Stimulated activated naive B cell treated with anti-CD40 and anti-IgM and Interleukin-4, amounts not matched to agents 10 μg/mL and 1 μg/mL and 100 μg/mL, for 72 hours (primary cell): ENCODE measurements at places on chromosomes 1 and 21.

- DNase-seq, result no peak
Observed at GRCh38 chr1:92380867-92381266, 82.0 kb downstream of the RPAP2 start.

DNA sequence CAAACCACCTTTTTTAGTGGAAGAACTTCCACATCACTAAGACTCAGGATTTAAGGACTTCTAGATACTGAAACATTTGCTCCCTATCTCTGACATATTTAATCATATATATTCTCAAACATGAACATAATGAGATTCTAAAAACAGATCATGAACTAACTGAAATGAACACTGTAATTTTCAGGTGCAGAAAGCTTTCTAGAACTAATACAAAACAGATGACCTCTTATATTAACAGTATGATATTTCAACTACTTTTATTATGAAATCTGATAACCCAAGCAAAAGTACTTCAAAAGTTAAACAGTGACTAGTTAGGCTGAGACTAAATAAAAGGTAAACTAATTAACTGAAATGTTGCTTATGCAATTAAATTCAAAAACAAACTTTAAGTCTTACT, 157.5 kb downstream of the COP1 start:
- DNase-seq, result no peak

GRCh38 chr1:82542766-82543165, 742.0 kb downstream of the ADGRL2 start:
- no peak for DNase-seq

DNA sequence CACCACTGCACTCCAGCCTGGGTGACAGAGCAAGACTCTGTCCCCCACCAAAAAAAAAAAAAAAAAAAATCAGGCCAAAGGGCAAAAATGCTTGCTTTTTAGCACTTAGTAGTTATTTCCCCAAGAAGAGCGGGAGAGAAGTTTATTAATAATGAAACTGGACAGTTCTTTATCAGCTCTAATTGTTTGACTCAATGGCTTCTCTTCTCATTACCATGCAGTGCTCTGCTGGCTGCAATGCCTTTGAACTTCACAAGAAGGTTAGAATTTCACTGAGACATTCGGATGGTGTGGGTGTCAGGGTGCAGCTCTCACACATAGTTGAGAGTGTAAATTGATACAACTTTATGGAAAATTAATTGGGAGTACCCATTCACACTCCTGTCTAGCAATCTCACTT, 63.7 kb downstream of the EDARADD start:
- DNase-seq, result no peak

DNA sequence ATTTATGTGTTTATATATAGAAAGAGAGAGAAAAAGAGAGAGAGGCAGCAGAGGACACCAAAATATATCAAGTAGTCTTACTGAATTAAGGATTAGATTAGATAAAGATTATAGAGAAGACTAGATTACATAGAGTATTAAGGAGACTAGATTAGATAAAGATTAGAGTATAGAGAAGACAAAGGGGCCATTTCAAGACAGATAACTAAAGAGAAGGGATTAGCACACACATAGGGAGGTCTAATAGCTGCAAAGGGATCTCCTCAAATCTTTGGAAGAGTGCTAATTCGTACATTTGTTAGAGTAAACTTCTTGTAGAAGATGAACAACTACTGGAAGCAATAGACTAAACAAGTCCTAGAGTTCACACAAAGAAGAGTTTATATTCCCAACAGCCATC, 34.2 kb downstream of the OR6Y1 start:
- no peak for DNase-seq

DNA sequence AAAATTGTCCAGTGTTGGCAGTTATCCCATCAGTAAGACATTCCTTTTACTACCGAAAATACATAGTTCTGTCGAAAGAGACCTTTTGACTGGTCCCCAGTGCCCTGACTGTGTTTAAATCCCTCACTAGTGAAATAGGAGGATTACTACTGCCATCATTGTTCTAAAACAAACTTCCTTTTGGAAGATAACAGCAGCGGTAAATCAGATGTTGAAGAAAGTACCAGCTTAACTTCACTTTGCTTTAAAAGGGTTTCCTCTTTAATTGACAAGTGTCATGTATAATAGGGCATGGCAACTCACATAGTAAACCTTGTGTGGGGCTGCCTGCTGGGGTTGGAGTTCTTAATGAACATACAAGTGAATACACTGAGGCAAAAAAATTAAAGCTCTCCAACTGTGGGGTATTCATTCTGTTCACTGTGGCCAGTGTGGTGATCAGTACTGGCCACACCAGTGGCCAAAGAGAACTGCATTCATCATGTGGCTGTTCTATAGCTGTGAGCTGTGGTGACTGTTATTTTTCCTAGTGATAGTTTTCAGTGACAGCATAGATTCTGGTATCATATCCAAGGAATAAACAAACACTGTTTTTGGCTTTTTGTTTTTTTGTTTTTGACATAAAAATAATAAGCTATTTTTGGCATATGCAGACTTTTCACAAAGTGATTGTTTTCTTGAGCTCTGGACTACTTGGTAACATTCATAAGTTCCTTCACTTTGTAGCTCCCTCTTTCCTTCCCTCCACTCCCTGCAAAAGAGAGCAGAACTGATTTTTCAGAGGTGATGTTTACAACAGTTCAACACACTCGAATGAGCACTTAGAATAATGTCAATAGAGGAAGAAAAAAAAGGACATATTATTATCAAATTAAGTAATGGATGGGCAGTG, 74.5 kb downstream of the NFIA start:
- no peak for DNase-seq

DNA sequence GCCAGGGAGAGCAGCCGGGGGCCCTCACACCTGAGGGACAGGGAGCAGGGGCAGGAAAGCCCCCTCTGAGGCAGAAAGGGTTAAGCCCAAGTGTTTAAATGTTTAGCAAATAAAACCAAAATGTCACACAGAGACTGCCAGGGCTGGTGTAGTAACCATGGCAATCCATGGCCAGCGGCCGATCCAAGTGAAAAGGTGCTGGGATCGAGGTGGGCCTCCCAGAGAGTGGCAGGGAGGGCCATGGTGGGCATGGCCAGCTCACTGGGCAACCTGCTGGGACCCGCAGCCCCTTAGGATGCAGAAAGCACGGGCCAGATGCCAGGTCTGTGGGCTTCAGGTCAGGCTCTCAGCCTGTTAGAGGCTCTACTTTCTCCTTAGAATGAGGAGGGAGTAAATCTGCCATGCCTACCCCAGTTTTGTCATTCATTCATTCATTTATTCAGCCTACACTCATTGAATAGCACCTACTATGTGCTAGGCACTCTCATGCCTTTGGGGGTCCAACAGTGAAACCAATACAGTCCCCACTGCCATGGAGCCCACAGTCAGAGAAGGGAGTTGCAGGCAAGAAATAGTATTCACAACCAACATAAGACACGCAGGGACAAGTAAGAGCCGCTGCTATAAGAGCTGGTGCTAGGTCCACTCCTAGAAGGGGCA, 56.1 kb downstream of the KCNN3 start:
- DNase-seq, result no peak

- DNase-seq, result no peak
Observed at GRCh38 chr1:59427155-59427554, 130.3 kb downstream of the FGGY start.

DNA sequence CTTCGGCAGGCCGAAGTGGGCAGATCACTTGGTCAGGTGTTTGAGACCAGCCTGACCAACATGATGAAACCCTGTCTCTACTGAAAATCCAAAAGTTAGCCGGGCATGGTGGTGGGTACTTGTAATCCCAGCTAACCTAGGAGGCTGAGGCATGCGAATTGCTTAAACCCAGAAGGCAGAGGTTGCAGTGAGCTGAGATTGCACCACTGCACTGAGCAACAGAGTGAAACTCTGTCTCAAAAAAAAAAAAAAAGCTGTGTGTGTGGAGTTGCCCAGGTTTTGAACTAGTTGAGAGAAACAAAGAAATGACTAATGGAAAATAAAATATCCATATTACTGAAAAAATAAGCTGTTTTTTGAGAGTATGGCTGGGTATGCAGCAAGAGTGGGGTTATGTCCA, 100.2 kb downstream of the GTF2B start:
- no peak for DNase-seq

- peak; percentile 20 for DNase-seq
Observed at GRCh38 chr21:36471254-36471723, 8.6 kb downstream of the CLDN14 start.

DNA sequence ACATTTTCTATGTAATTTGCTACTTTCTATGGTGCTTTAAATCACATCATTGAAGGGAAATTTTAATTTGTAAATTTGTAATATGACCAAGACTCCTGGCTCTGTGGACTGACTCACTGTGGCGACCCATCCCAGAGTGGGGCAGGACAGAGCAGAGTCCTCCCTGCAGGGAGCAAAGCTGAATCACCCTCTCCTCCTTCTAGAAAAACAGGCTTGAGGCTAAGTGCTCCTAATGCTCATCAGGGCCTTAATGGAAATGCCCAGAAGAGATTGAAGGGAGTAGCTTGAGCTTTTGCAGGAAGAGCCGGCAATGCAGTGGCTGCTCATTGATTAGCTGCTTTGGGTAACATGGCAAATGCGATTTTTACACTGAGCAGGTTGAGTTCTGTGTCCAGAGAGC, 16.8 kb downstream of the S100A10 start:
- no peak for DNase-seq

- no peak for DNase-seq
Observed at GRCh38 chr1:184482136-184482535, 95.3 kb downstream of the C1orf21 start.

DNA sequence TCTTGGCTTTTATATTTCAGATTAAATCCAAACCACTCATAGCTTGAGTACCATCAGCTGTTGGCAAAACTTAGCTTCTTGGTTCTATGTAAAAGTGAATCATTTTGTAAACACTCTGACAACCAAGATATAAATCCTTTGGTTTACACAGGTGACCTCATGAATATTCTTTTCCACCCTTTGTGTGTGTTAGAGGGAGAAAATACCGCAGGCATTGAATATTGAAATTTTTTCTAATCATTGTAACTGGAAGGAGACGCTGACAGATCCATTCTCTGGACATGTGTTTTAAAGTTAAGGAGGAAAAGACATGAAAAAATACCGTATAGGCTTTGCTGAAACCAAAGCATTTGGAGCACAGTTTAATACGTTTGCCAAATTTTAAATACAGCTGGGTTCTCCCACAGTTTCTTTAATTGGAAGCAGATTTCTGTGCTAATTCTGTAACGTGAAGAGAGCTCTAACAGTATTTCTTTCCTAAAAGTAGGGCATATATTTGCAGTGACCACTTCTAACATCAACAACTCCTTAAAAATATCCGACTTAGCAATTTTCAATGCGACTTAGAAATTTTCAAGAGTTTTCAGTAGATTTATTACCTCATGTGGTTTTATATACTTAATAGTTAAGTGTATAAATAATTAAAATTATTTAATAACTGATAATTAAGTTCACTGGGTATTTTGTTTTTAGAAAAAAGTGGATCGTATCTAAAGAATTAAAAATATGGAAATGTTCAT, 388.2 kb downstream of the USP25 start:
- no peak for DNase-seq
